ENCODE measurements at places on chromosomes 2 and 18.

- H3K36me3 ChIP-seq, result no peaks in the 10 kb centered on the region
- no peaks in the 10 kb centered on the region for H3K4me1 ChIP-seq
- H3K4me3 ChIP-seq, result no peak overlapping the region
- H3K27ac ChIP-seq, result no peak overlapping the region
- H3K27me3 ChIP-seq, result no peaks in the 10 kb centered on the region
Measured at GRCh38 chr2:85396531-85397470, 13.4 kb downstream of the CAPG start.

- H3K4me1 ChIP-seq, result no peaks in the 10 kb centered on the region
- no peaks in the 10 kb centered on the region for H3K27me3 ChIP-seq
- H3K4me3 ChIP-seq, result no peak overlapping the region
- H3K36me3 ChIP-seq, result no peaks in the 10 kb centered on the region
- DNase-seq, result peak; percentile 30
Measured at GRCh38 chr2:10169053-10169578, 46.6 kb downstream of the RRM2 start.

GRCh38 chr2:48870503-48870902 lies 115.0 kb upstream of the LHCGR start:
- no peak overlapping the region for H3K4me3 ChIP-seq
- no peak for DNase-seq
- H3K4me1 ChIP-seq, result peaks cover 7% of the 10 kb centered on the region

DNA sequence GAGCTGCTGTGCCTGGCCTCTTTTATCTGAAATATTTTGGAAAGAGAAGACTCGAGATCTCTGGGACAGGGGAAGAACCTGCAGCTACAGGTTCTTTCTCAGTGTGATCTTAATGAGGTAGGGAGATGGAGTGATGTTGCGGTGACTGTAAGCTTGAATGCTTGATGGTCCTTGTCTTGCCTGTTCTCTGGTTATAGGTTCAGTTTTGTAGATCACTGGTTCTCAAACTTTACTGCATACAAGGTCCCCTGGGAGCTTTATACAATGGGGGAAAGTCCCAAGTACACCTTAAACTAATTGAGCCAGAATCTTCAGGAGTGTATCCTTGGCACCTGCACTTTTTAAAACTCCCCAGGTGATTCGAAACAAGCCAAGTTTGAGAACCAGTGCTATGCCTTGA lies 136.7 kb upstream of the CXCR4 start:
- H3K27ac ChIP-seq, result no peak overlapping the region
- H3K27me3 ChIP-seq, result no peaks in the 10 kb centered on the region
- no peaks in the 10 kb centered on the region for H3K36me3 ChIP-seq
- no peak for DNase-seq
- H3K4me3 ChIP-seq, result no peak overlapping the region
